ENCODE measurements at places on chromosomes 1 and 21.

DNA sequence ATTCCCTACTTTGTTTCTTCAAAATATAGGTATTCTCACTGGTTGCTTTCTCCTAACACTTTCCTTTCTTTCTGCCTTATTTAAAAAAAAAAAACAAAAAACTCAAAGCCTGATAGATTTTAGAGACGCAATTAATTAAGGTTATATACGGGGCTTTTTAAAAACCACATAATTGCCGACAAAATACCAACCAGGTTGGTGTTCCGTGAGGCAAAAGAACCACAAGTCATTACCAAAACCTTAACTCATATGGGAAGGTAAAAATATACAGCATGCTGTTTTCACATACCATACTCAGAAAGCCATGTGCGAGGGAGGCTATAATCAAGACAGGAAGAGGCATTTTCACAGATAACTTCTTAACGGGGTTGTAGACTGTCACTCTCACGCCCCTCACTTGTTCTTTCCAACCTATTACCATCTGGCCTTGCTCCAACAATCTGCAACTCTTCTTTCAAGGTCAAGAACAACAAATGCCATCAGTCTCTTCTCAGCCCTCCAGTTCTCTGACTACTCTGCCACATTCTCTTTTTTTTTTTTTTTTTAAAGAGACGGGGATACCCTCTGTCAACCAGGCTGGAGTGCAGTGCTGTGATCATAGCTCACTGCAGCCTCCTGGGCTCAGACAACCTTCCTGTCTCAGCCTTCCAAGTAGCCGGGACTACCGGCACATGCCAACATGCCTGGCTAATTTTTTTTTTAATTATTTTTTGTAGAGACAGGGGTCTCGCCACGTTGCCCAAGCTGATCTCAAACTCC, 102.6 kb downstream of the APP start:
- no peak for DNase-seq

- DNase-seq = peak; percentile 82
Observed at GRCh38 chr1:235866205-235866912, at the start of gene LYST. TSS of gene LYST (minus strand) at chr1:235866906. CDS start at chr1:235830417, 36,489 bp downstream.

GRCh38 chr1:212482006-212482636, 49.4 kb downstream of the NENF start:
- DNase-seq = peak; percentile 49

DNA sequence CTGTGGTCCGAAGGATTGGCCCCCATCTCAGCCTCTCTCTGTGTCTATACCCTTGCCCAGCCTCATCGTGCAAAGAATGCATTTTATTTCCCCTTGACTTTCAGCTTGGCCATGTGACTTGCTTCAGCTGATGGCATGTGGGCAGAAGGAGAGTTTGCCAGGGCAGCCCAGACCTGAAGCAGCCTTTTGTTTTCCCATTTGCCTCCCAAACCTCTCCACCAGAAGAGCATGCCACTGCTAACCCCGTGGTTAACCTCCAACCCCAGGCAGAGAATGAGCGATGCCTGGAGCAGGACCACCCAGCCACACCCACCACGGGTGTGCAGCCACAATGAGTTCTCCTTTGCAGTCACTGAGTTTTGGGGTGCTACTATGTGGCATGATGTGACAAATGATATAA, 136.4 kb downstream of the SETD4 start:
- no peak for DNase-seq

GRCh38 chr1:171784784-171785183, 3.3 kb downstream of the METTL13 start:
- no peak for DNase-seq

DNA sequence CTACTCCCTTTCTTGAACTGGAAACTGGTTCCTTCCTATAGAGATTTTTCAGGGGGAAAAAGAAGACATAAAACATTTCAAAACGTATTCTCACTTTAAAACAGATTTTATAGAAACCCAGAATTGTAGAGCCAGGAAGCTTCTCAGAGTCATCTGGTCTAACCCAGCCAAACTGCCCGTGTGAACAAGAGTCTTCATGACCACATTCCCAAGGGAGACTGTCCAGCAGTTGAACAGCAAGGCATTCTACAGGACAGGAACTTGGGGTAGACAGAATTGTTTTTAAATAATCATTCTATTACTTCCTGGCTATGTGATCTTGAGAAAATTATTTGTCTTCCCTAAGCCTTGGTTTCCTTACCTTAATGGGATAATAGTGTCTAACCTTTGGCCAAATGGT, 163.5 kb upstream of the IVNS1ABP start:
- DNase-seq = no peak

DNA sequence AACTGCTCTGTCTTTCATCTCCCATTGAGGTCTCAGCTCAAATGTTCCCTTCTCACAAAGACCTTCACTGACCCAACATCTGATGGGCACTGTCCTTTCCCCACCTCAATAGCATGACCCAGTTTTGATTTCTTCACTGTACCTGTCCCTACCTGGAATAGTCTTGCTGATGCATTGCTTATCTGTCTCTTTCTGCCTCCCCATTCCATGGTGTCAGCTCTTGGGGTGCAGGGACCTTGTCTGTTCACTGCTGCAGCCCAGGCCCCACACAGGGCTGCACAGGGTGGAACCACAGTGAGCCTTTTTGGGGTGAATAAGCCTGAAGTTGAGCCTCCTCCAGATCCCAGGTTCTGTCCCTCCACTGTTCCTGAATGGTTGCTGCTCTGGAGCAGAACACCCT, 414.9 kb downstream of the PTPRU start:
- no peak for DNase-seq

GRCh38 chr1:246181241-246181640, 325.8 kb downstream of the SMYD3 start:
- DNase-seq = no peak

DNA sequence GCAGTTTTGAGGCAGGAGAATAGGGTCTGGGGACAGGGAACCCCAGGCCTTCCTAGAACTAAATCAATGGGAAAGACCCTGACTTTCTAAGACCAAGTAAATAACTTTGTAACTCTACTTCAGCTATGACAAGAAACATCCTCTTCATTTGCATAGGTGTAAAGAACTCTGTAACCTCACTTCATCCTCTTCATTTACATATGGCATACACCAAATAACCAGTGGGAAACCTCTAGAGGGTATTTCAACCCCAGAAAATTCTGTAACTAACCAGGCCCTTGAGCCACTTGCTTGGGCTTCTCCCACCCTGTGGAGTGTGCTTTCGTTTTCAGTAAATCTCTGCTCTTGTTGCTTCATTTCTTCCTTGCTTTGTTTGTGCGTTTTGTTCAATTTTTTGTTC, 495.6 kb downstream of the SIPA1L2 start:
- no peak for DNase-seq

- no peak for DNase-seq
Observed at GRCh38 chr1:82893712-82894470, 1093.2 kb downstream of the ADGRL2 start.

DNA sequence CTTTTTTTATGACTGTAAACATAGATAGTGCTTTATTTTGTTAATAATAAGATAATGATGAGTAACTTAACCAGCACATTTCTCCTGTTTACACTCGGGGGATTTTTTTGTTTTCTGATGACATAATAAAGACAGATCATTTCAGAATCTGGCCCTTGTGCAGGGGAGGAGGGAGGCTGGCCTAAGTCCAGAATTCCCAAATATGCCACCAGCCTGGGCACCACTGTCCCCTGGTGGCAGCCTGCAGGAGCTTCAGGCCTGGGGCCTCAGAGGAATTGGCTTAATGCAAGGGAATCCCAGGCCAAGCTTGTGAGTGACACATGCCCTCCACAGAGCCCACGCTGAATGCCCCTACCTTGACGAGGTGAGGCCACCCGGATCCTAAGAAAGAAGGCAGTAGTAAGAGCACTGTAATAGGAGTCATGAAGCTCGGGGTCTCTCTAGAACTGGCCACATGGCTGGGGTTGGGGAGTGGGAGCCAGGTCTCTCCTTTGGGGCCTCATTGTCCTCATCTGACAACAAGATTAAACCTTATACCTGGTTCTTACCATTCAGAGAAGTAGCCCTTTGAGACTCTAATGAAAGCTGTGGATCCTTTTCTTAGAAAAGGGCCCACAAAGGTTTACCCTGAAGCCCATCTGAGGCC, 24.1 kb downstream of the ETNK2 start:
- no peak for DNase-seq

DNA sequence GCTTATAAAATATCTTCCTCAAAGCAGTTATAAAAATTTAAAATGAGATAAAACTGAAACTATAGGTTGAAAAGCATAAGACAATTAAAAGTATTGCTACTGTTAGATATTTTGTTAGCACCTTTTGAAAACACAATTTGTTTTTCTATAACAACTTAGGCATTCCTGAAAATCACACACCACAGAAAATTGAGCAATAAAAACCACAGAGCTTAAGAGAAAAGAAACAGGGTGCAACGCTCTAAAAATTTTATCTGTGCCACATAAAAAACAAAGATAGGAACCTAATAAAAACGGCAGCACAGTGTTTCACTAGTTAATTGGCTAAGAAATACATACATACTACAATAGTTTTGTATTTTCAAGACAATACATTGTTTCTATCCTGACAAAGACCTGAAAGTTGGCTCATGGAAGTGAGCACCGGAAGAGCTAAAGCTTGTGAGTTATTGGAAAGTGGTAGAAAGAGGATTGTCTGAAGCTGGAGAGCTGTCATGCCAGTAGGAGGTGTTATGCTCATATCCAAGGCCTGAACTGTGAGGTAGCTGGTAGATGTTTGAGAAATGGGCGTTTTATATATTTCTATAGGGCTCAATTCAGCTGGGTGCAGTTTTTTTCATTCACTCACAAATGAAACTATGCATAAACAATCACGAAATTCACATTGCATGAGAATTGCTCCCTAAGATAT, 45.8 kb downstream of the RGS7 start:
- DNase-seq = no peak

GRCh38 chr1:155200920-155201319, 6.8 kb downstream of the THBS3 start:
- DNase-seq = no peak

DNA sequence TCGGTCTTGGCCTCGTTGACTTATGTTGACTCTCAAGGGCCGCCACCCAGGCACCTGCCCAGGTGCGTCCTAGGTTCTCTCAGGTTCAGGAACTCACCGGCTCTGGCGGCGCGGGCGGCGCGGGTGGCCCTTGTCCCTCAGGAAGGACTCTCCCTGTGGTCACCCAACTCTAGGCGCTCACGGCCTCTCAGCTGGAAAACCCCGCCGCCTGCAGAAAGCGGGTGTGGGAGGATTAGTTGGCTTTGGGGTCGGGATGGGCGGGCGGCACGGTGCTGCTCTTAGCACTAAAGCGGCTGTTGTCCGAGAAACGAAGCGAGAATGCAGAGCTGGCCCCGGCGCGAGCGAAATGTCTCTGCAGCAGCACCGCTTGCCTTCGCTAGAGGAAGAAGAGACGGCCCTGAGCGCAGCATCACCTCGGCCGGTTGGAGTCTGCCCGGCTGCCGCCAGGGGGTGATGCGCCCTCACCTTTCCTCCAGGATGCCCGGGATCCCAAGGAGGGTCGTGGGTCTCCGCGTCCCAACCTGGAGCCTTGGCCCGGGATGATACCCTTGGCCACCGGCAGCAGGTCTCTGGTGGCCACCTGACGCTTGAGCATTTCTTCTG, 8.1 kb upstream of the TADA1 start:
- no peak for DNase-seq

DNA sequence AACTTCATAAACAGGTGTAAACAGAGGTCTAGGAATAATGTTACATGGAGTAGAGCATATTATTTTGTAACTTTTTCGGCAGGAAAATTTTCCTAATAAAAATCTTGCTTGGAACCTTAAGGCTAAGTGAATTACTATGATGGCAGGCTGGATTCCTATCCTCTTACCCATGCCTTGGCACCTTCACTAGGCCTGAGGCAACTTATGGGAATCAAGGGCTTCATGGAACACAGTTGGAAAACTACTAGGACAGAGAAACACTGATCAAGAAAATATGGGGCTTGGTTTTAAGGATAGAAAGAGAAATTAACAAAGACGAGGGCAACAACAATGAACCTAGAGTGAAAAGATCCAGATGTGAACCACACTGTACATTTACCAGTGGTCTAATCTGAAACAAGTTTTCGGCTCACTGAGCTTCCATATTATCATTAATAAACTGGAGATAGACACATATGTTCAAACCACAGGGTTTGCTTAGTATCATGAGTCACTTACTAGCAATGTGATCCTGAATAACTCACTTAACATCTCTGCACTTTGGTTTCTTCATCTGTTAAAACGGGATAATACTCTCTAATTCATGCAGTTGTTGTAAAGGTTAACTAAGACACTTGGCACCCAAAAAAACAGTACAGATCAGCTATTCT, 68.5 kb downstream of the GPATCH2 start:
- DNase-seq = no peak

DNA sequence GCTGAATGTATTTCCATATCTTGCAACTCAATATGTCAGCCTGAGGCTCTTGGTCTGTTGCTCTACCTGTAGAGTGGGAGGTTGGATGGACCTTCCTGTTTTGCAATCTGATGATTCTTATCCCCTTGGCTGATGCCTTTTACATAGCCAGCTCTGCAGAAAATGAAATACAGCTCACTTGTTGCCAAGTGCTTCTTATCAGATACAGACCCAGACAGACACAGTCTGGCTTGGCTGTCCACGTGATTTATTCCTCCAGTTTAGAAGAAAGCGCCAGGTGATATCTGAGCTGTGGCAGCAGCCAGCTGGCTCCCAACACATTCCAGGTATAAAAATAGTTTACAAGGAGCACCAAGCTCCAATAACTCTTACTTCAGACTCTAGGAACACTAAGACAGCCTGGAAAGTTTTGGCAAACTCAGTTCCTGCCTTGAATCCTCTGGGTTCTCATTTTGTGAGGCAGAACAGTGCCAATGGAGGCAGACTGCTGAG, 479.2 kb upstream of the USP24 start:
- DNase-seq = no peak

GRCh38 chr1:67700220-67700619, 15.2 kb downstream of the GADD45A start:
- DNase-seq = no peak

GRCh38 chr1:234545517-234546386, 64.2 kb downstream of the IRF2BP2 start:
- no peak for DNase-seq

All from natural killer cell treated with Interleukin-12 subunit alpha and Interleukin-12 subunit beta and Interleukin-15 and Interleukin-18, amount 100 ng/mL, for 72 hours (primary cell).